ENCODE measurements at places on chromosomes 16 and 17.

DNA sequence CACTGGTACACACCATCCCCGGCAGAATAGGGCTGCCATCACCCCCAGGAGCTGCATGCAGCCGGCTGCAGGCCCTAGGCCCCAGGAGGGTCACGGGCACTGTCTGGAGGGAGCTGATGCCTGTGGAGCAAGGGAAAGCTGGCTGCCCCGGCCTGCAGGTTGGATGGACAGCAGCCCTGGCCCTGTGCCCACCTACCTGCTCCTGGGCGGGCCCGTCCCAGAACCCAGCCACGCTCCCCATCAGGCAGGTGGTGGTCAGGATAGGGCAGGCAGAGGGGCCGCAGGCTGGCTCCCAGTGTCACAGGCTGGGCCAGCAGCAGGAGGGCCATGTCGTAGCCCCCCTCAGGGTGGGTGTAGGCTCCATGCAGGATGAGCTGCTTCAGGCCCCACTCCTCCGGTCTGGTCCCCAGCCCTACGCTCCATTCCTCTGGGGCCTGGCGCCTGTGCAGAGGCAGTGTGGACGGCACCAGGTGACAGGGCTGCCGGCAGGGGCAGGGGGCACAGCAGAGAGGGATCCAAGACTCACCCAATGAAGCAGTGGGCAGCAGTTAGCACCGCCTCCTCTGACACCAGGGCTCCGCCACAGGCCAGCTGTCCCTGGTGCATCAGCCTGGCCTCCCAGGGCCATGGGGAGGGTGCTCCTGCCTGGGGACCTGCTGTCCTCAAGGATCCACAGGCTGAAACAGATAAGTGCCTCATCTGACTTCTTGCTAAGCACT lies 4.0 kb downstream of the PRSS53 start:
- DNase-seq, result no peak

DNA sequence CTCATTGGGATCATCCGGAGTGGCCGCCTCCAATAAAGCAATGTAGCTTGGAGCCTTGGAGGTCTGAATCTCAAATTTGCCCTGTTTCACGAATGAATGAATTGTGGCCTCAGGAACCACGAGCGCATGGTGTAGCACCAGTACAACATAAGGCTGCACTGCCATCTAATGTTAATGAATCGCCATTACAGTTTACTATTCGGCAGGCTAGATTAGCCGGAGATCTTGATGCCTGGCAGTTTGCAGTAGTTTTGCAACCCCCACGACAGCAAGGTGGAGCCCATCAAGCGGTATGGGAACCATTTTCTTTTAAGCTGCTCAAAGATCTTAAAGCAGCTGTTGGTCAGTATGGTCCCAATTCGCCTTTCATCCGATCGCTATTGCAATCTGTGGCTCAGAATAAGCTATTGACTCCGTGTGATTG lies 18.8 kb downstream of the ALOX15B start:
- peak; percentile 50 for DNase-seq

- DNase-seq, result no peak
Measured at GRCh38 chr16:11677959-11678881, 10.0 kb downstream of the SNN start.

GRCh38 chr17:48841395-48841831 lies 10.6 kb downstream of the CALCOCO2 start:
- DNase-seq, result no peak

- no peak for DNase-seq
Measured at GRCh38 chr16:67731753-67732095, 12.6 kb upstream of the GFOD2 start.
